HS-27A (cell line): ENCODE measurements at places on chromosomes 12 and 14.
A peak's percentile ranks its signal among the peaks of the same experiment; 100 is the strongest.

DNA sequence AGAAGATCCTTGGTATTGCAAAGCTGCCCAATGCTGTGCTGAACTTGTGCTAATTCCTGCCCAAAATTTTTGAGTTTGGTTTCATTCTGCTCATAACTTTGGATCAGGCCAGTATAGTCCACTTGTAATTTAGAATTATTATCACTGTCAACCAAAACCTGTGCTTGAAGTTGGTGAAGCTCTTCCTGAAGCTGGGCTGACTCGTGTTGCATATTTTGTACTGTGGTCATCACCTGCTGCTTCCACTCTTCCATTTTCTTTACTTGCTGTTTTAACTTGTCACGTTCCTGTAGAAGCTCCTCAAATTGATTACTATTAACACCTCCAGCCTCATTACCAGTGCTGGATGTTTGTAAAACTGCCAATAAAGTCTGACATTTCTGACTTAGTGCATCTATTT is 35.8 kb downstream of the TRIP11 start:
- DNase-seq = no peak

DNA sequence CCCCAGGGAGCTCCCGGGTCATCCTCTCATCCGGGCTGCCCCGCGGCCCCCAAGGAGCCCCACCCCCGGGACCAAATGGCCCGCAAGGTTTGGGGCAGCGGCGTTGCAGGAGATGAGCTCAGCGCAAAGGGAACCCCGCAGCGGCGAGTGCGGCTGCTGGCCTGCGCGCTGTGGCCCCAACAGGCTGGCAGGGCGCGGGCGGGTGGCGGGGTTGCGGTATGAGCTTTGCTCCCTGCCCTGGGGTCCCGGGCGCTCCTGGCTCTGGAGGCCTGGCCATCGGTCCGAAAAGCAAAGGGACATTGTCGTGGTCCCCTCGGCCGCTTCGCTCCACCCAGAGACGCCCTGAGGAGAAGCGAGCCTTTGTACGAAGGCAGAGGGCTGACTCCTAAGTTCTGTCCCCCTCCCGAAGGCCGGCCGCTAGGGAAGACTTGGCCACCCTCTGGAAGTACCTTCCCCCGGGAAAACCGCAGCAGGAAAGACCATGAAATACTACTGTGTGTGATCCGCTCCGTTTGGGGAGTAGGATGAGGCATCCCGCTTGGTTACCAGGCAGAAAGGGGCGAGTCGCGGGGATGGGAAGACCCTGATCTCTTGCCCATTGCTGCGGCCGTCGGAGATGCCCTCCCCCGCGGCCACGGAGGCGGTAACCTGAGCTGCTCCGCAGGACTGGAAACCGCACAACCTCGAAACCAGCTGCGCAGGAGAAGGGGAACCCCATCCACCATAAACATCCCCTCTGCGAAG is 620 bp upstream of the NID2 start:
- DNase-seq = no peak

- peak; percentile 76 for DNase-seq
These were observed 90.1 kb upstream of the FLRT2 start for GRCh38 chr14:85439696-85440328.

DNA sequence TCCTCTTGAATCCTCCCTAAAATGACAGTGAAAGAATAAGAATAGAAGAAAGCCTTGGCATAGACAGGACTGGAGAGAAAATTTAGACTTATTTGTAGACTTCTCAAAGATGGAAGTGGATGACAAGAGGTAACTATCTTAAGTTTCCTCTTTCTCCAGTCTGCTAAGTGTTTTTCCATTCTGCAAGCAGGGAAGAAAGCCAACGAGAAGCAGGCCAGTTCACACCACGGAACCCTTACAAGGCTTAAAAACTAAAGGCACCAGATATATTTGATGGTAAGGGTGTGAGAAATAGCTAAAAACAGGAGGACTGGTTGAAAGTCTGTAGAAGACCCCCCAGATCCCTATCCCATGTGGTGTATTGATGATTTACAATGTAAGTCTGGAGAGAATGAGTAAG is 82.9 kb upstream of the GPHB5 start:
- DNase-seq = no peak

DNA sequence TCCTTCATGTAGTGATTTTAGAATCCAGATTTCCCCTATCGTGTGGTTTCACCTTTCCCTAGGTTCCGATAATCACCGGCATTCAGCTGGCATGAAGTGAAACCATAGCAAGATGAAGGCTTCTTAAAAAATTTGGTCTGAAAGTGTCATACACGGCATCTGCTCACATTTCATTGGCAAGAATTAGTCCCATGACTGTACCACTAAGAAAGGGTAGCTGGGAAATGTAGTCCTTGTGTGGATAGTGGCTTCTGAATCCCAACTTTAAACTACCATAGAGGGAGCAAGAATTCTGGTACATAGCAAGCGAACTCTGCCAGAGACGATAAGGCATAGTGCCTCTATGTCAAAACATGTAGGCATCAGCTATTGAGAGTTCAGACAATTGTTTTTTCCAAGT is 360.1 kb upstream of the TBX3 start:
- DNase-seq = no peak

- peak; percentile 40 for DNase-seq
These were observed 47.9 kb downstream of the PPP1R12A start for GRCh38 chr12:79886917-79887519.

DNA sequence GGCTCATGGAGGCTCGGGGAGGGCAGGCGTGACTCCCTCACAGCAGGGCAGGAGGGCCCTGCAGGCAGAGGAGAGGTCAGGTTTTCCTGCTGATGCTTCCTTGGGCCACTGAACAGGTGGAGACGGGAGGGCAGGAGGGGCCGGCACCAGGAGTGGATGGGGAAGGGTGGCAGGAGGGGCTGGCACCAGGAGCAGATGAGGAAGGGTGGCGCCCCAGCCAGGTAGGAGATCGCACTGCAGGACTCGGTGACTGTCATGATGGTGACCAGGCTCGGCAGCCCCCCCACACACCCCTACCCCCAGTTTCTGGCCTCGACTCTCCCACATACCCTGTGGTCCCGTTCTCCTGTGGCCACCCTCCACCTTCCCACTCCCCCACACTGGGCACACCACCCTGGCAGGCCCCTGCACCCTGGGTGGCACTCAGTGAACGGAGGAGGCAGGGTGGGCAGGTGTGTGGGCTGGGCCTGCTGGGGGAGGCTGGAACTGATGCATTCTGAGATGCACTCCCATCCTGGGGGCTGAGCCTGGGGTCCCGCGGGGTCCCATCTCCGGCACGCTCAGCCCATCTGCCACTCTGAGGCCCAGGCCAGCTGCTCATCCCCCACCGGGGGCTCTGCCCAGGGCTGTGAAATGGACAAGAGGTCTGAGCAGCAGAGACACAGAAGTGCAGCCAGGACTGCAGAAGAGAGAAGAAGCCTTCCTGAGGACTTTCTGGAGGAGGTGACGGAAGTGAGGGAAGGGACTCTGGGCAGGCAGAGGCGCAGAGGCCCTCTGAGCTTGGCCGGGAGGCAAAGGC is 2.8 kb downstream of the NUDT14 start:
- DNase-seq = no peak

- no peak for DNase-seq
These were observed 2.5 kb upstream of the LPAR5 start for GRCh38 chr12:6638305-6638704.
